ENCODE measurements at places on chromosomes 2 and 18.

- no peak for DNase-seq
These were observed 885.6 kb upstream of the VRK2 start for GRCh38 chr2:57160976-57161375.

DNA sequence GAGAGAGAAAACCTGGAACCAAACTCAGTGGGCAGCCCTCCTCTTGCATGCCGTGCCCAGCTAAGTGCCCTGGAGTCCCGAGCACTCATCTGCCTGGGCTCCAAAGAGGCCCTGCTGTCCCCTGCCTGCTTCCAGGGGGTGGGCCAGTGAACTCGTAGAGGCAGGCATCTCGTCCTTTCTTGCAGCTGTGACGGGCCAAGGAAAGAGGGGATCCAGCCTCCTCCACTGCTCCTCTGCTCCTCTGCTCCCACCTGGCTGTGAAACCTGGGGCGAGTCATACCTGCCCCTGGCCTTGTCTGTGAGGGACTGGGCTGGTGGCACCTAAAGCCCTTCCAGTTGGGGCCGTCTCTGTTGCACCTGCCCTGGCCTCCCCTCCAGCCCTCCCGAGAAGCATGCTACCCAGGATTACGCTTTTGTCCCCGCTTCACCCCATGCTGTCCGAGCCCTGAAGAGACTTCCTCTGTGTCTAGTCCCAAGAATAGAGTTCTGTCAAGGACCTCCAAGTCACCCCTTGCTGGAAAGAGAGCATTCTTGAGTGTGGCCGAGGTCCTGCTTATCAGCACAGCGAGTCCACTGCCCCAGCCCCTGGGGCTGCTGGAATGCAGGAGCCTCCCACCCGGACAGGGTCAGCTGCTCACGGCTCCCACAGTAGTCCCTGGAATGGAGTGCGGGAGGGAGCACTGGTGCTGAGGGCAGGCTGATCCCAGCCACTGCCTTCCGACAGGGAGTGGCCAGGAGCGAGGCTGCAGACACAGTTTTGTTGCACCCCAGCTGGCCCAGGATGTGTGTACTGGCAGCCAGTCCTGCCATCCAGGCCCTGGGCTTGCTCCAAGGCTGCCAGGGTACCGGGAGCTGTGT, 14.3 kb downstream of the KCNK3 start:
- DNase-seq: no peak

DNA sequence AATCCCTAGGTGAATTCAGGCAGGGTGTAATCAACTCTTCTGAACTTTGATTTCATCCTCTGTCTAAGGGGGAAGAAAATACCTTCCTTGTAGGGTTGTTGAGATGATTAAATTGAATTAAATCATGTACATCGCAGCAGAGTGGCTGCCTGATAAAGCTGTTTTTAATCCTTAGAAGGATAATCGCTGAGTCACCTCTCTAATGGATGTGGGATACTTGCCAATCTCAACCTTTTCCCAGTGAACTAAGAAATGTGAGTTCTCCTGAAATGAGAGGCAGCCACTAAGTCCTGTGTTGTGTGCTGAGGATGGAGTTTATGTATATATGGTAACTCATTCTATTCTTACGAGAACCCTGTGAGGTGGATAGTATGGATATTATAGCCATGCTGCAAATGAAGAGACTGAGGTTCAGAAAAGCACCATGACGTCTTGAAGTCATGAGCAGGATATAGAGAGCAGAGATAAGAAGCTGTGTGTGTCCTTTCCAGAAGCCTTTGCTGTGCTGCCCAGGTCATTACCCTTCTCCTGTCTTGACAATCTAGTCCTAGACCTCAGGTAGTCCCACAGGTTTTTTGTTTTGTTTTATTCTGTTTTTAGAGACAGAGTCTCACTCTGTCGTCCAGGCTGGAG, 93.3 kb downstream of the HNRNPLL start:
- no peak for DNase-seq

- no peak for DNase-seq
These were observed 445.1 kb upstream of the SPRED2 start for GRCh38 chr2:65877331-65878010.

DNA sequence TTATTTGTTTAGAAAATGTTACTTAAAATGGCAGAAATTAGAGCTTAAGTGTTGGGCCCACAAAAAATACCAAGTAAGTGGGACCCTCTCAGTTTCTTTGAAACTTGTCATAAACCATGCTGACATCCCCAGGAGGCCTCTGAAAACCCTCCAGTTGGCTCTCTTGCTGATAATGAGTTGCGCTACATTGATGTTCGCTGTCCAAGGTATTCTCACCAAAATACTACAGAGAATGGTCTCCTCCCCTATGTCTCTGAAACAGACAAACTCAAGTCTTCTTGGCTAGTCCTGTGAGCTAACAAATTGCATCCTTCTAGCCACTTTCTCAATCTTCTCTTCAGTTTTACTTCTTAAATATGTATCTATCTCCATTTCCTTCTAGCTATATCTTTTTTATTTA, 669.4 kb downstream of the IRS1 start:
- no peak for DNase-seq

- DNase-seq: no peak
These were observed 58.7 kb downstream of the SPATS2L start for GRCh38 chr2:200365209-200365608.

DNA sequence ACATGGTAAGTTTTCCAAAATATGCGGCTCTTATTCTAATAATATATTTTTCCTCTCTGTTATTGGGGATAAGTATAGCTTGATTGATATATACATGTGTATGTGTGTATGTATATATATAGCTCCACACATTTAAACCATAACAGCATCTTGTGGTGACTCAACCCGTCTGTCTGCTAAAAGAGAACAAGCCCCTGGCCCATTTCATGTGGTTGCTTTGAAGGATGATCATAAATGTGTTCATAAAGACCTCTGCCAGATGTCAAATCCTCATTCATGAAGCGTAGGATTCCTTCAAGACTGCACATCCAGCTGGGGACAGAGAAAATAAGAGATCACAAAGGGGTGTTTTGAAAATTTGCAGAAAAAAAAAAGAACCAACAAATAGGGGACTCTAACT, 79.3 kb downstream of the RHOB start:
- DNase-seq: no peak

GRCh38 chr2:195470622-195471021, 186.4 kb upstream of the SLC39A10 start:
- DNase-seq: no peak

DNA sequence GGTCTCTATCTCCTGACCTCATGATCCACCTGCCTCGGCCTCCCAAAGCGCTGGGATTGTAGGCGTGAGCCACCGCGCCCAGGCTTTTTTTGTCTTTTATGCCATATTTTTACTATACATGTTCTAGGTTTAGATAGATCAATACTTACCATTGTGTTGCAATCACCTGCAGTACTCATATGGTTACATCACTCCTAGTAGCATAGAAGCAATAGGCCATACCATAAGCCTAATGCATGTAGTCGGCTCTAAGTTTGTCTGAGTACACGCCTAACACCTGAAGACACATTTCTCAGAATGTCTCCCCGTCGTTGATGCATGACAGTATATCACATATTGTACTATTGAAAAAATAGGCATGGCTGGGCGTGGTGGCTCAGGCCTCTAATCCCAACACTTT, 27.1 kb upstream of the TGIF1 start:
- DNase-seq: no peak

GRCh38 chr2:84830758-84831500, 50.0 kb downstream of the TRABD2A start:
- no peak for DNase-seq

GRCh38 chr2:56102098-56102497, 81.7 kb upstream of the CCDC85A start:
- no peak for DNase-seq

DNA sequence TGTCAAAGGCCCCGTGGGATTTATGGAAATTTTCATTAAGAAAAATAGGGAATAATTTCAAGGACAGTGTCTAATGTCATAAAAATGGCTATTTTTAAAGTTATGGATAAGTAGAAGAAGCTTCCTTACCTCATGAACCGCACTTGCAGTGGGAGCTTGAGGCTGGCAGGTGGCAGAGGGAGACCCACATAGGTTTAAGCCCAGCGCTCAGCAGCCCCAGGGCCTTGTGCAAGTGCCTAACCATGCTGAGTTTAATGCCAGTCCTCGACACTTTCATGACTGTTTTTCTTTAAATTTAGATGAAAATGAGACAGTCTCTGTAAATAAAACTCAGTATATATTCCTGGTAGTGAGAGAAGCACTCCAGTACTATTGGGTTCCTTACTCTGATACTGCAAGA, 285.6 kb downstream of the CNTNAP5 start:
- no peak for DNase-seq

GRCh38 chr2:230794497-230794896, 70.2 kb upstream of the ITM2C start:
- peak; percentile 29 for DNase-seq

DNA sequence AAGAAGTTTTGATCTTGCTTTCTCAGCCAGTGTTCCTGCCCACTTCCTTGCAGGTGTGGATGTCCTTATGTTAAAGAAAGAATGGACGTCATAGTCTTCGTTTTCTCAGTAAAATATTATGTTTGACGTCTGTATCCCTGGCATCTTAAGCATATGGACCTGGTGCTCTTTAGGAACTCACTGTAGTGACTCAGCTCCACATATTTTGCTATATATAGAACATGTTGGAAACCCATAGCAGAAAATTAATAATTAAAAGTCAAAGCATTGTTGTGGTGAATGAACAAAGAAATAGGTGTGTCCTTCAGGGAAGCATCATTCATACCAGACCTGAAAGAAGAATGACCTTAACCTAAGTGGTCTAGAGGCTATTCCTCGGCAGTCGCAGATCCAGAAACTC, 196.1 kb downstream of the MCFD2 start:
- no peak for DNase-seq

- DNase-seq: peak; percentile 73
These were observed 21.6 kb upstream of the SLC20A1 start for GRCh38 chr2:112623913-112624777.

GRCh38 chr2:111709321-111709720, 174.7 kb downstream of the ANAPC1 start:
- DNase-seq: no peak

DNA sequence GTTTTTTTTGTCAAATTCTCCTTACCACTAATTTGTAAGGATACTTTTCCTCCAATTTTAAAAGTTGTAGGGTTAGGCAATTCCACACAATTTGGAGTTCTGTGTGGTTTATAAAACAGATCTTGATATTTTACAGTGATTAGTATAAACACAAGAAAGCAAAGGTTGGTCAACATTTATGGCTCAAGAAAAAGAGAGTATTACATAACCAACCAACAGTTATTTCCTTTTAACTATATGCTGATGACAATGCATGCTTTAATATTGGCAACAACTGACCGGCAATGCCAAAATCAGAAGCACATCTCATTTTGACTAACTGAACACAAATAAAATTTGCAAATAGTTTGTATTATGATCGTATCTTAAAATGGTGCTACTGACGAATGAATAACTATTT, 137.2 kb downstream of the CDH2 start:
- DNase-seq: no peak

- DNase-seq: no peak
These were observed 29.5 kb downstream of the COL5A2 start for GRCh38 chr2:189150033-189150432.

GRCh38 chr18:29651122-29651680, 1391.3 kb downstream of the DSC3 start:
- no peak for DNase-seq

DNA sequence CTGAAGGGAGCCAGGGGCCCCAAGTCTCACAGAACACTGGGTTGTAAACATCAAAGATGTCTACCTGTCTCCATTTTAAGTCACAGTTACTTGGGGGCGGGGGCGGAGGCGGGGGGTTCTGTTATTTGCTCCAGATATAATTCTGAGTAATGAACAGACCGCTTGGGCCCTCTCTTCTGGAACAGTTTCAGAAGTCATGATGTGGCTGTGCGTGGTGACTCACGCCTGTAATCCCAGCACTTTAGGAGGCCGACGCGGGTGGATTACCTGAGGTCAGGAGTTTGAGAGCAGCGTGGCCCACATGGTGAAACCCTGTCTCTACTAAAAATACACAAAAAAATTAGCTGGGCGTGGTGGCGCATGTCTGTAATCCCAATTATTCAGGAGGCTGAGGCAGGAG, 157.9 kb upstream of the APCDD1 start:
- DNase-seq: no peak

DNA sequence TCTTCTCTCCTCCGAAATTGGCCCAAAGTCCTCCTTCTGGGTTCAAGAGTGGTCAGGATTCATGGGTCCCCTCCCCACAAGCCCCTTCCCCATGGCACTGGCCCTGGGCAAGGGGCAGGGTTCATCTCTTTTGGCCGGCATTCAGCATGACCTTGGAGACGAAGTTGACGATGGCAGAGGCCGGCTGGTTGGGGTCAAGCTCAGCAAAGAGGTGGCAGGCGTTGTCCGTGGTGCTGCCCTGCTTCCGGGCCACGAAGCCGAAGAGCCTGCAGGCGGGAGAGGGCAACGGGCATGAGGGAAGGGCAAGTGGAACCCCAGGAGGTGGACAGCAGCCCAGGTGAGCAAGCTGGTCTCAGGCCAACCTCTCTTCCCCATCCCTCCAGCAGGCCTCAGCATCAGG, 198.5 kb downstream of the TNS1 start:
- no peak for DNase-seq

DNA sequence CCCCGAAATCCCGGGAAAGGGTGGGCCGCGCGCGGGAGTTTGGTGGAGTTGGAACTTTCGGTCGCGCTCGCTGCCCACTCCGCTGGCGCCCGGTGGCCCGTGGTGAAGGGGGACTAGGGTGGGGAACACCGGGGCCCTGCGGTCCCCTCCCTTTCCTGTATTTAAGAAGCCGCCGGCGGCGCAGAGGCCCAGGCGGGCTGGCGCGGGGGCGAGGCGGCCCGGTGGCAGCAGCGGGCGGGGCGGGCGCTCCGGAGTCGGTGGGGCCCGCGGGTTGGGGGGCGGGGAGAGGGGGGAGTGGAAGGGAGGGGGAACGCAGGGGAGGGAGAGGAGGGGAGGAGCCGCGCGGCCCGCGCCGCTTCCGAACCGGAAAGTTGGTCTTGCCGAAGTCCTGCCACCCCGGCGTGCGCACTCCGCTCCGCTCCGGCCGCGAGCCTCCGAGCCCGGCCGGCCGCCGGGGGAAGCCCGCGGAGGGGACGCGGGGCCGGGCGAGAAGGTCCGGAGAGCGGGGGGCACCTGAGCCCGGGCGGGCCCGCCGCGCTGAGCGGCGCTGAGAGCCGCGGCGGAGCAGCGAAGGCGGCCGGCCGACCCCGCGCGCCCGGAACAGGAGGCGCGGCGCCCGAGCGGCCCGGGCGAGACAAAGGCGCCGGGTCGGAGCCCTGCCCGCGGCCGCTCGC, 425 bp upstream of the SALL3 start:
- no peak for DNase-seq

DNA sequence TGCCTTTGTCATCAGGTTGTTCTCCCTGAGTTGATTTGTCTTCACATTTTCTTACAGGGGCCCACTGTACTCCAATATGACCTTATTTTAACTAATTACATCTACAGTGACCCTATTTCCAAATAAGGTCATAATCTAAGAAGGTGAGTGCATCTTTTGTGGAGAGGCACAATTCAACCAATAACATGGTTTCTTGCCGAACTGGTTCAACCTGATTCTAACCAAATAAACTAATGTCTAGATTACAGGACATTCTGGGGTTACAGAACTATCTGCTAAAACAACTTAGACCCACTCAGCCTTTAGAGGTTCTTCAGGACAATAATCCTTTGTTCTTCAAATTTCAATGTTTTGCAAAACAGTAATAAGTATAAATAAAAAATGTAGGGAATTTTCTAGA, 496.5 kb upstream of the SOX11 start:
- DNase-seq: no peak

- no peak for DNase-seq
These were observed 98.8 kb downstream of the INHBB start for GRCh38 chr2:120444691-120445240.

GRCh38 chr2:136297312-136297711, 179.4 kb upstream of the CXCR4 start:
- DNase-seq: no peak
